ENCODE measurements at places on chromosomes 13 and 19.

DNA sequence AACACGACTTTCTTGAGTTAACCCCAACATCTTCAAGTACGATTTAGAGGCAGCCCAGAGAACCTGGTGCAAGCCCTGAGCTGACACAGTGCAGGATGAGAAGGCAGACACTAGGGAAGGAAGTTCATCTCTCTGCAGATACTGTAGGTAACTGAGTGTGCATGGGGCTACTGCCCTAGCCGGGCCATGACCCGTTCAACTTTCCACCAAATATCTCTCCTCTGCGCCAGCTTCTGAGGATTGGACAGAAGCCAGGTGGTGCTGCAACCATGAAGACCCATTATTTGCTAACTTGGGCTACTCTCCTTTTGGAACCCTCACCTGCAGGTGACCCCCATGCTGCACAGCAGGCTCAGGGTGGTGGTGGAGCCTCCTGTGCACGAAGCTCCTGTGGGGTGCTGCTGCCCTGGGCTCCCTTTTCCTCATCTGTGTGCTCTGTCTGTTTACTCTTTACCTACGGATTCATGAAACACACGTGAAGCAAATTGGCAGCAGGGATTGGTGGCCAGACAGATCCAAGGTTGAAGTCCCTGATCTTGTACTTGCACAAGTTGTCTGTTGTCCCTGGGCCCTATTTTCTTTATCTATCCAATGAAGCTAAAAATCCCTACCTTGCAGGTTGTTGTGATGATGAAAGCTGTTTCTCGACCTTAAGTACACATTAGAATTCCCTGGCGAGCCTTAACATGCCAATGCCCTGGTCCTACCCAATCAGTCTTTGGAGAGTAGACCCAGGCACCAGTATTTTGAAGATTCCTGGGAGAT is 227.8 kb downstream of the LACC1 start:
- DNase-seq, result no peak

- DNase-seq, result no peak
Measured at GRCh38 chr19:9018163-9018875, 8.1 kb upstream of the MUC16 start.

DNA sequence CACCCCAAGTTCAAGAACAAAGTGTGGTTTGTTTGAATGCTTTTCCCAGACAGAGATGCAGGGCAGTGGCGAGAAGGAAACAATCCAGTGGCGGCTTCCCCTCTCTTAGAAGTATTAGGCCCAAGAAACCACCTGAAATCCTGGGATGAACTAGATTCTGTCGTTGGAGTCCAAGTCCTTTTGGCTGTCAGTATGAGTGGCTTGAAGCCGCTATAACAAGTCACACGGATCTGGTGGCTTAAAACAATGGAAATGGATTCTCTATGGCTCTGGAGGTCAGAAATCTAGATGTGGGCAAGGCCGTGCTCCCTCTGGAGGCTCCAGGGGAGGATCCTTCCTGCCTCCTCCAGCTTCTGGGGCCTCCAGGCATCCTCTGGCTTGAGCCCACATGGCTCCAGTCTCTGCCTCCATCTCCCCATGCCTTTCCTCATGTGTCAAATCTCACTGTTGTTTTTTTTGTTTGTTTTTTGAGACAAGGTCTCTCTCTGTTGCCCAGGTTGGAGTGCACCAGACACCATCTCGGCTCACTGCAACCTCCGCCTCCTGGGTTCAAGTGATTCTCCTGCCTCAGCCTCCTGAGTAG is 97.7 kb downstream of the GNG7 start:
- no peak for DNase-seq

- no peak for DNase-seq
Measured at GRCh38 chr13:99062593-99062992, 84.7 kb upstream of the DOCK9 start.

DNA sequence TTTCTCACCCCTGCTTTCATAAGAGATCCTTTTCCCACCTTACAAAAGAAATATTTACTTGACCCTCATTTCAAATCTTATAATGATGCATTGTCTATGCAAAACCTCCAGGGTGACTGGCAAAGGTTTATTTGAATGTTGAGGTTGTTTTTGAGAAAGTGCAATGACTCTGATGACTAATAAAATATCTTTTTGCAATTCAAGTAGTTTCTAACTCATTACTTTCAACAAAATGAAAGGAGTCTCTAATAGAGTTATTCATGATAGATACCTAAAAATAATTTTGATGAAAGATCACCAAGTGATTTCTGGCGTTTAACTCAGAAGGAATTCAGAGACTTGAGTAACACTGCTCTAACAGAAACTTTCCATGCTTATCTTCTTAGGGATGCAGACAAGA is 144.2 kb downstream of the FOXO1 start:
- no peak for DNase-seq

GRCh38 chr19:55498246-55498840 is 10.1 kb downstream of the SSC5D start:
- DNase-seq, result no peak

DNA sequence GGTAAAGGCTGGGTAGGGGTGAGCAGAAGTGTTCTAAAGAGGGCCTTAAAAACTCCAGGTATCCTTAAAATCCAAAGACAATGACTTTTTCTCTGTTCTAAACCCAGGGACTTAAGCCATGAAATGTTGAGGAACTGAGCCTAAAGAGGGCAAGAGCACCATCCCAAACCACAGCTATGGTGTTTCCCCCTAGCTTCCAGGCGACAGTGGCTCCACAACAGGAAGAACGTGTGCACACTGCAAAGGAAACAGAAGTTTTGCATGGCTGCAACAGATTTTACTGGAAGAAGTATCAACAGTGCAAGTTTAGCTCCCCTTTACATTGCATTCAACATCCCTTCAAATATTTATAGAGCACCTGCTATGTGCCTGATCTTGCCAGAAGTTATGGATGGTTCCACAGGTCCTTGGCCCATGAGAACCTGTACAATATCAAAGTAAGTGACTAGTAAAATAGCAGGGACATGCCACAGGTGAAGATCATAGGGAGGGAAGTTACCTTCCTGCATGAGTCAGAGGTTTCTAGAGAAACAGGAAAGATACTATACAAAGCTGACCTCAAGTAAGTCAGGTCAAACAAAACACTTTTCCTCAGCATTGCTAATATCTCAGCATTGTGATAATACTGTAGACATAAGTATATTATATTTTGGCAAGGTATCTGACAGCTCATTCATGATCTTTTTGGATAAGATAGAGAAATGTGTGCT is 8.4 kb upstream of the KCTD12 start:
- DNase-seq, result no peak

DNA sequence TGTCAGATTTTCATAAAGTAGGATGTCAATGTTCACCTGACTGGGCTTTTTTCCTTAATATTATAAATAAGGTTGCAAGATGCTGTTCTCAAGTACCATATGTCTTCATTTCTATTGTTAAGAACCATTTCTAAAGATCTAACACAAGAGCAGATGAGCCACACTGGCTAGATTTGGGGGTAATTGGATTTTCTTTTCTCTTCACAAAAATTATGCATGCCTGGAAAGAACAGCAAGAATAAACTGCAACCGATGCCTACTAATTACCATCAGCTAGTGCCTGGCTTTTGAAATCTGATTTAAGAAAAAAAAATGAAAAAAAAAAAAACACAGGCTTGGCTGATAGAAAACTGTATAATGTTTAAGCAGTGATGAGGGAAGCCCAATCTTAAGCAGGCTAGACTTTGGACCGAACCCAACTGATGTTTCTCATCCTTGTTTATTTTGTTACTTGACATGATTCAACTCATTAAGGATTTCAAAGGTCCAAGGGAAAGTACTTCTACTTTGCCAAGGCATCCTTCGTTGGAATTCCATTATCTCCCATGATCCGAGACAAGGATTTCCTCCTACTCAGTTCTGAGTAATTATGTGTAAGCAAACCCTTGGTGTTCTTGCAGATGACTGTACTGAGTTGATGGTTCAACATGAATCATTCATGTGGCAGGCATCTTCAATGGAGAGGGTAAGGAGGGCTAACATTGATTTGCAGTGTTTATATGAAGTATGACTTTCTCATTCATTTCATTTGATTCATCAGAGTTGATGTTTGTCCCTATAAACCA is 300.5 kb downstream of the SPRY2 start:
- DNase-seq, result no peak

DNA sequence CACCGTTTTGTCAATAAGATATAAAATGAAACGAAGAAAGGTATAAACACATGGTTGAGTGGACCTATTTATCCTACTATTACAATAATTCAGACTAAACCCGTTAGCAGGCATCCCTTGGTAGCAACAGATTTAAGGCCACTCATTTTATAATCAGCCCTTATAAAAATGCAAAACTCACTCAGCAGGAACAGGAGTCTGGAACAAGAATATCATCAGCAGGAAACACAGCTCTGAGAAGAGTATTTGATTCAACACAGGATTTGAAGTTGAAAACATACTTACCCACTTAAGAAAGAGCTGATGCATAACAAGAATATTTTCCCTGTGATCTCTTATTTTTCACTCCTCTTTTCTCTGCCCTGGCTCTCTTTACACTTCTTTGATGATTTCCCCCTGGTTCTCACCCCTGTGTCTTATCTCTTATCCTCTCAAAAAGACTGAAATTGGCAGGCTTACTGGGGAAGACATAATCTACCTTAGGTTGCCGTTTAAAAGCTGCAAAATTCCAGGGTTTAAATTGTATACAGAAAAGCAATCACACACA is 1722.7 kb downstream of the SLITRK5 start:
- no peak for DNase-seq

- peak; percentile 76 for DNase-seq
Measured at GRCh38 chr19:664913-665443, 2.0 kb upstream of the RNF126 start.

DNA sequence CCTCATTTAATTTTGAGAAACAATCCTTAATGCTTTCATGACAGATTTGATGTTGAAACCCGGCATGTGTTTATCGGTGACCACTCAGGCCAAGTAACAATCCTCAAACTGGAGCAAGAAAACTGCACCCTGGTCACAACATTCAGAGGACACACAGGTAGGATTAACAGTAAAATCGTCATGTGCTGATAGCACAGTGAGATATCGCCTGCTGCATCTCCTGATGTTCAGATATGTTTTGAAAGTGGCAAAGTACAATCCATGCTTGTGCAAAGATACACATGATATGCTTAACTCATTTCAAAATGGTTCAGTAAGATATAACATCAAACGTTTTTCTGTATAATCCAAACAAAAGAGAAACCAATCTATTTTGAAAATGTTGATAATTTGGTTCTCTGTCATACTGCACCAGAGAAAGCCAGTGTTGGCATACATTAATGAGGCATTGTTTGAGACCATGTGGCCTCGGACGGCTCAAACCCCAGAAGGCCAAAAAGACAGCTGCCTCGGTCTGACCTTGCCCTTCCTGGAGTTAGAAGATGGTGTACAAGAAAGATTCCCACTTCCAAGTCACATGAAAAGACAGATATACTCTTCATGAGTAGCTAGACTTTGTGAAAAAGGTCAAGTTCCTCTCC is 76.2 kb downstream of the DHRS12 start:
- no peak for DNase-seq

DNA sequence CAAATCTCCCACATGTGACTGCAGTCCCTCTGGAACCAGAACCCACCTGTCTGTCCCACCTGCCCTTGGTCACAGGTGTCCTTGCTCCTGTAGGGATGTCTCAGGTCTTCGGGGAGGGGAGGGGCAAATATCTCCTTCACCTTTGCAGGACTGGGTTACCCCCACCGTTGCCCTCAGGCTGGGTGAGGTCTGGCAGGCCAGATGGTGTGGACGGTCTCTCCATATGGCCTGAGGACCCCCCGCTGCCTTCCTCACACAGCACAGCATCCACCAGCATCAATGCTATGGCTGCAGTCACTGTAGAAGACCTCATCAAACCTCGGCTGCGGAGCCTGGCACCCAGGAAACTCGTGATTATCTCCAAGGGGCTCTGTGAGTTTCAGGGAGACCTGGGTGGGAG is 10.0 kb downstream of the SLC5A5 start:
- DNase-seq, result no peak

DNA sequence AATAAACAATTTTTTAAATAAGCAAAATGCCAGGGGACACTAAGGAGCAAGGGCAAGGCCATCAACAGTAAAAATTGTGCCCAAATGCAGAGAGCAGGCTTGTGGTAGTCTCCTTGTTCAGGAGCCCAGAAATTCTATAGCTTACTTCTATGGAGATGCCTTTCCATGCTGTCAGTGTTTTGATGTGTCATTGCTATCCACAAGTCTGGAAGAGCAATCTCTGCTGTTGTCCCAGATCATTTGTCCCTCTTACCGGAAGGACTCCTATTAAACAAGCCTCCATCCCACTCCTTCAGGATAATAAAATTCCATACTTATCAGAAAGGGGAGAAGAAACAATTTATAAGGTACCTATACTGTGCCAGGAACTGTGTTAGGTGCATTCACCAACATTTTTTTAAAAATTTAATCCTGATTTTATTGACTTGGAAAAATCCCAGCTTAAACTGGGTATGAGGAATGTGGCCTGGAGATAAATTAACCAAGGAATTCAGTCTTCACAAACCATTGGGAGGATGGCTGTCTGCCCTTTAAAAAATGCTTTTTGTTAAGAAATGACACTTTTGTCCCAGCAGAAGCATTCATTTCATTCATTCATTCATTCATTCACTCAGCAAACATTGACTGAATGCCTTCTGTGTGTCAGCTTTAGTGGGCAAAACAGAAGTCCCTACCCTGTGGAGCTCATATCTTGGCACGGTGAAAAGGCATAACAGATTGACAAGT is 26.8 kb upstream of the CYSLTR2 start:
- no peak for DNase-seq

DNA sequence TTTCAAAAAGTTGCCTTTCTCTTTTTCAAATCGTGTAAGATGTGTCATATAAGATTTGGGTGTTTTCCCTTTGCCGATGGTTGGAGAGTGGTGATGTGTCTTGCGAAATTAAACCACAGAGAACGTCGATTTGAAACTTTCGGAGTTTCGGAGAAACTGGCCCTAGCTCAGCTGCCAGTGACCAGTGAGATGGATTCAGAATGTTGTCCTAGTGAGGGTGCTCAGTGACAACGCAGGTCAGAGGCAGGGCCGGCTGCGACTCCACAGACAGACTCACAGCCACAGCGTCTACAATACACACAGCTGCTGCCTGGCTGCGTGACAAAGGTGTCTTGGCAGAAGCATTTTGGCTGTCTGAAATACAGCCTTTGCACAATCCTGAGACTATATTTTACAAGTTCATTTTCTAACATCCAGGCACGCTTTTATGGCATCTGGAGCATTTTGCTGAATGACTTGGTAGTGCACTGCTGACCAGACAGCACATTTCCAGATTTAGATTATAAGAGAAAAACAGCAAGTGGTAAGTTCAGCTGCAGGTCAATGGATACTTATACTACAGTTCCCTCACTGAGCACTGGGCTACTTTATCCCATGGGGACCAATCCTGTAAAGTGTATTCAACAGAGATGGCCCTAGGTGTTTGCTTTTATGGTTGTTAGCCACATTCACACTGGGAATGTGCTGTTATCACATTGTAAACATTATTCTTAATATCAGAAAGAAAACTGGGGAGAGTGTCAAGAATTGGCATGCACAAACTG is 207.5 kb downstream of the KCNRG start:
- no peak for DNase-seq

GRCh38 chr19:38265213-38265861 is 964 bp downstream of the SPINT2 start:
- DNase-seq, result no peak

GRCh38 chr19:42360787-42361544 is 29.1 kb downstream of the CNFN start:
- no peak for DNase-seq

Data from CD4-positive, alpha-beta T cell (primary cell).